ENCODE measurements at places on chromosomes 1 and 21. TPM values are rescaled to one million over a fixed set of nuclear protein-coding genes. Genes with fewer than 3 reads are reported as not detected.

Gene TNNI3K
- total RNA-seq: 1.2 TPM

Gene DEPDC1
- 0.11 TPM for total RNA-seq

Gene LCE1B
- not detected for total RNA-seq

Gene SOAT1
- 7.5 TPM for total RNA-seq

Gene STPG1
- total RNA-seq: 0.39 TPM

DNA sequence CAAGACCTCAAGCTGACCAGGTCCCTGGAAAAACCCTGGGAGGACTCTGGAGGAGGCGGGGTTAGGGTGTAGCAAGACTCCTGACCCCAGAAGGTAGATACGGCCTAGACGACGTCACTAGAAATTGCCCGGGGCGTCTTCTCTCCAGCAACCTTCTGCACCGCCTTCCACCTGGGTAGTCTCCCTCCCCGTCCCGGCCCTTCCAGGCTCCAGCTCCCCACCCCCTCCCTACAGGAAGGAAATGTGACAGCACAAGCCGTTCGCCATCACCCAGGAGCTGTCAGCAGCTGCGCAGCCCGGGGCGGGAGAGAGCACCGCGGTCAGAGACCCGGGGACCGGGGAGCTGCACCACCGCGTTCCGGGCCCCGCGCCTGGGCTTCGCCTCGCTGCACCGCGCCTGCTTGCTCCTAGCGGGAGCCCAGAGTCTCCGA, 20.0 kb downstream of the SERTAD4 start:
- no peak overlapping the region for H3K4me3 ChIP-seq
- no peaks in the 10 kb centered on the region for H3K36me3 ChIP-seq
- no peak for DNase-seq
- H3K27me3 ChIP-seq: no peaks in the 10 kb centered on the region

- no peak overlapping the region for H3K4me3 ChIP-seq
- no peaks in the 10 kb centered on the region for H3K36me3 ChIP-seq
- no peaks in the 10 kb centered on the region for H3K27me3 ChIP-seq
- DNase-seq: no peak
These were observed 23.9 kb upstream of the SIPA1L2 start for GRCh38 chr1:232653789-232654188.

- H3K27me3 ChIP-seq: no peaks in the 10 kb centered on the region
- peaks cover 5% of the 10 kb centered on the region for H3K4me1 ChIP-seq
- no peaks in the 10 kb centered on the region for H3K36me3 ChIP-seq
- no peak for DNase-seq
- H3K27ac ChIP-seq: peak overlapping the region; percentile 77
- H3K4me3 ChIP-seq: no peak overlapping the region
These were observed 46.6 kb upstream of the ATP1A1 start for GRCh38 chr1:116326486-116326885.

DNA sequence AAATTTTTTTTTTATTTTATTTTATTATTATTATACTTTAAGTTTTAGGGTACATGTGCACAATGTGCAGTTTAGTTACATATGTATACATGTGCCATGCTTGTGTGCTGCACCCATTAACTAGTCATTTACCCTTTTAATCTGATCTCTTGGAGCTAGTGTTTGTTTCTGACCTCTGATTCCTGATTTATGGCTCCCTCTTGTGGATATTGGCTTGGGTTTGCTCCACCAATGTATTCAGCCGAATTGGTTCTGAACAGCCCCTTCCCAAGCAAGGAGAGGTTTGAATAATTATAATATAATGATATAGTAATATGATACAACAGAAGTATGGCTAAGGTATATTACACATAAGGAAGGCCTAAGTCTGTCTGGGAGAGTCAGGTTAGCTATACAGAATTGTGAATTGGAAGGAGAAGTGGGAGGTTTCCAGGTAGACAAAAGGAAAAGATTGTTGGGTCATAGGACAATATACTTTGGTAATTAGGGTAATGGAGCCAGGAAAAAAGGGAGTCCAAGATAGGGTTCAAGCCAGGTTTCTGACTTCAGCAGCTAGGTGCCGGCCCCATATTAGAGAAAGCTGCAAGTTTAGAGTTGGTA, 53.1 kb upstream of the HMCN1 start:
- H3K27ac ChIP-seq: no peak overlapping the region
- no peak for DNase-seq
- H3K36me3 ChIP-seq: no peaks in the 10 kb centered on the region
- H3K4me1 ChIP-seq: no peaks in the 10 kb centered on the region

- no peaks in the 10 kb centered on the region for H3K36me3 ChIP-seq
- H3K27ac ChIP-seq: no peak overlapping the region
- DNase-seq: no peak
- no peak overlapping the region for H3K4me3 ChIP-seq
- no peaks in the 10 kb centered on the region for H3K4me1 ChIP-seq
These were observed 41.0 kb upstream of the ID3 start for GRCh38 chr1:23600283-23600682.

DNA sequence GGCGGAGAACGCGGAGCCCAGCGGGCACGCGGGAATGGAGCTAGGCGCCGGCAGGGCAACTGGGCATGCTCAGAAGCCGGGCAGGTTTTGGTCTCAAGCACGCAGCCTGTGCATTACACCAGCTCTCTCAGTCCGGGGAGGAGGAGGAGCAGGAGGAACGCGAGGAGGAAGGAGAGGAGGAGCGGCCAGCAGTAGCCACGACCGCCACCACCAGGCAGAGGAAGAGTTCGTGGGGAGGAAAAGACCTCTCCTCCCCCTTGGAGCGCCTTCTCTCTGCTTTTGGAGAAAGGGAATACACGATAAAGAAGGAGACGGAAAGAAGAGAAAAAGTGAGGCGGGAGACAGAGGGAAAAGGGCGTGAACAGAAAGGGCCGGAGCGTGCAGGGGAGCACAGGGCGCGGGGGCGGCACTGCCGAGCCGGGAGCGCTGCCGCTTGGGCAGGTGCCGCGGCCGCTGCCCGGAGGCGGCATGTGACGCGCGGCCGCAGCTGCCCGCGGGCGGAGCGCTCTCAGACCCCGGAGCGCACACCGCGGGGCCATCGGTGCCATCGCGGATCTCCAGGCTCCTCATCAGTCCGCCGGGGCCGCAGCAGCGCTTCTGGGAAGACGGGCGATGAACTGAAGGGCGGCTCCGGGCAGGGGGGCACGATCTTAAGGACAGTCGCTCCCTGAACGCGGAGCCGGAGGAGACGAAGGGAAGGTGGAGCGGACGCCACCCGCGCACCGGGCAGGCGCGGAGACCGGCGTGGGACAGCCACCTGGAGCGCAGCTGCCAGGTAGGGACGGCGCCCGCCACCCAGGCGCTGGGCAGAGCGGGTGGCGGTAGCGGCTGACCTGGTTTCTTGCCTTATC, at the start of gene CHRM3:
CHRM3 (plus strand) TSS at position 116 of the 851 bp plus-strand sequence. CDS start 520,884 bp downstream, outside the sequence.
- DNase-seq: no peak
- no peaks in the 10 kb centered on the region for H3K36me3 ChIP-seq
- H3K4me3 ChIP-seq: peak within 1 kb of the TSS; percentile 32
- no peak within 1 kb of the TSS for H3K27ac ChIP-seq
- H3K4me1 ChIP-seq: no peaks in the 10 kb centered on the region

DNA sequence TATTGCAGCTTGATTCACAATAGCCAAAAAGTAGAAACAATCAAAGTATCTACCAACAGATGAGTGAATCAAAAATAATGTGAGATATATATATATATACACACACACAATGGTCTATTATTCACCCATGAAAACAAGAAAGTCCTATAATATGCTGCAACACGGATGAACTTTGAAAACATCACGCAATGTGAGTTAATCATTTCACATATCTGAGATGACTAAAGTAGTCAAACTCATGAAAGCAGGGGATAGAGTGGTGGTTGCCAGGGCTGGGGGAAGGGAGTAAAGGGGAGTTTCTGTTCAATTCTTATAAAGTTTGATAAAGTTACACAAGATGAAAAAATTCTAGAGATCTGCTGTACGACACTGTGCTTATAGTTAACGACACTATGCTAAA, 1234.8 kb downstream of the MRPL39 start:
- no peaks in the 10 kb centered on the region for H3K4me1 ChIP-seq
- no peak overlapping the region for H3K27ac ChIP-seq
- no peaks in the 10 kb centered on the region for H3K27me3 ChIP-seq
- H3K4me3 ChIP-seq: no peak overlapping the region
- H3K36me3 ChIP-seq: no peaks in the 10 kb centered on the region

DNA sequence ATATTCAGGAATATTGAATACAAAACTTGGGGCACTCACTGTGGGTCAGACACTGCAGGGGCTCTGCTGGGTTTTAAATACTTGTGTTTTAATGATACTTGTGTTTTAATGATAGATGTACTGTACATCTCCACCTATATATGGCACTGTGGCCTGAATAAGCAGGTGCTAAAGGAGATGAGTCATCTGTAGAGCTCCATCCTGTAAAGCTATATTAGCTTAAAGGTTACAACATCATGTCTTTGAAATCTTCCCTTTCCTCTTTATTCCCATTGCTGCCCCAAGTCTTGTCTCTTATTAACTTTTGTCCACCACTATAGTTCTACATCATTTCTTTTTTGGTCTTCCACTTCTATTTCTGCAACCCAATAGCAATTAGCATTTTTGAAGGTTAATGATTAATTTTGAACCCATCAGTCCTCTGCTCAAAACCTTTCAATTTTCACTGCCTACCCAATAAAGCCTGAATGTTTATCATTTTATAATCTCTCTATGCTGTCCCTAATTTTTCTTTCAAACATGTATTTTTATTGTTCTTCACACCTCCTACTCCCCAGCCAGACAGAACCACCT, 113.3 kb upstream of the PTGFR start:
- H3K4me1 ChIP-seq: no peaks in the 10 kb centered on the region
- H3K36me3 ChIP-seq: no peaks in the 10 kb centered on the region
- no peaks in the 10 kb centered on the region for H3K27me3 ChIP-seq
- no peak for DNase-seq

Measured in gastrocnemius medialis (tissue), 4 donors.